ENCODE measurements at places on chromosomes 1 and 21.

DNA sequence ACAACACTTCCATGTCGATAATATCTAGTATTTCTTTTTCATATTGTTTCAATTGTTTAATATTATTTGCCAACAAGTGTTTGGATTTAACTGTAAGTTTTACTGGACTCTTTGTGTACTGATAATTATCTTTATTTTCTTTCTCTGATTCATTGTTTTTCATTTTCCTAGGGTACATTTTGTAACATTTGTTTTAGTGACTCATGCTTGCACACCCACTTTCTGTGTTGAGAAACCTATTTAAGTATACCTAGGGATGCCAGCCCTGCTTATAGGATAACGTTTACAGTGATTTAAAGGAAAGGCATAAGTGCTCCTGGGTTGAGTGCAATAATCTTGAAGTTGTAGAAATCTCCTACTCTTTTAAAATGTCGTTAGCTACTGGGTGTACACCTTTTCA is 1386.0 kb upstream of the ADGRL4 start:
- DNase-seq, result no peak

GRCh38 chr1:40059338-40059959 is 18.9 kb downstream of the CAP1 start:
- peak; percentile 37 for DNase-seq

DNA sequence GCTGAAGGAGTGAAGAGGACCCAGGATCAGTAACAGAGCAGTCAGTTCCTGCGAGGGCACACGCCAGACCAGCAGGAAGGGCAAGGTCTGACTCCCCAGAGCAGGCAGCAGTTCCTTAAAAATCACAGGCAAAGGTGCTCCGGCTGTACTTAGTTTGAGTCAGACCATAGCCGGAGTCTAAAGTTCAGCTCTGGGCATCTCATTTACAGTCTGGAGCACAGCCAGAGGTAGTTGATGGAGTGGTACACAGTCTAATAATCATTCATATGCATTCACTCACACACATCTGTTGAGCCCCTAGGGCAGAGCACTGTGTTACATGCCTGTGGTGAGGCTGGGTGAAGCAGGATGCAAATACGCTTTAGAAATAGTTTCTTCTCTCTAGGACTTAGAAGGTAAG is 7.3 kb upstream of the AMIGO1 start:
- peak; percentile 36 for DNase-seq

- no peak for DNase-seq
Measured at GRCh38 chr1:245074898-245075297, 79.9 kb upstream of the KIF26B start.

- DNase-seq, result no peak
Measured at GRCh38 chr1:199858171-199858570, 169.3 kb upstream of the NR5A2 start.

DNA sequence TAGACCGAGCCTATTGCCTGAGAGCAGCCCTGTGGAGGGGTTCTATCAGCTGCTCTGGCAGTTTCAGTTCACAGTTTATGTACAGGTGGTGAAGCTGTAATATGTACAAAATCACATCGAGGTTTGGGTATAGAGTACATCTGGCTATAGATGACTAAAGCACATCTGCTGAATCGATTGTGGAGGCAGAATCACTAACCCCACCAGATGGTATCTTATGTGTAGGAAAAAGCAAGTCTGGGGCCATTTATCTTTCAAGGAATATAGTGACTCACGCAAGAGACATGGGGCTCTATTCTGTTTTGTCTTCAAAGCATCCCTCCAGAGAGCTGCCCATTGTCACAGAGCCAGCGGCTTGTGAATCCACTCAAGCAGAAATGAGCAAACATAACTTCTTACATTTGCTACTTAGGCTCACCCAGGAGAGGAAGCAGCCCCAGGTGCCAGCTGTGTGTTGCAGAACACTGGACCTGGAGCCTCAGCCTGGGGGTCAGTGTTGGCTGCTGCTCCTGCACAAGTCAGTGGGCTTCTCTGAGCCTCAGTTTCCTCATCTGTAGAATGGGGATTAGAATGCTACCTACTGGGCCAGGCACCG is 21.3 kb downstream of the MIIP start:
- DNase-seq, result peak; percentile 95

- DNase-seq, result no peak
Measured at GRCh38 chr1:212225871-212226302, 59.3 kb upstream of the PPP2R5A start.

GRCh38 chr1:87800006-87800405 is 471.3 kb downstream of the LMO4 start:
- DNase-seq, result peak; percentile 38

DNA sequence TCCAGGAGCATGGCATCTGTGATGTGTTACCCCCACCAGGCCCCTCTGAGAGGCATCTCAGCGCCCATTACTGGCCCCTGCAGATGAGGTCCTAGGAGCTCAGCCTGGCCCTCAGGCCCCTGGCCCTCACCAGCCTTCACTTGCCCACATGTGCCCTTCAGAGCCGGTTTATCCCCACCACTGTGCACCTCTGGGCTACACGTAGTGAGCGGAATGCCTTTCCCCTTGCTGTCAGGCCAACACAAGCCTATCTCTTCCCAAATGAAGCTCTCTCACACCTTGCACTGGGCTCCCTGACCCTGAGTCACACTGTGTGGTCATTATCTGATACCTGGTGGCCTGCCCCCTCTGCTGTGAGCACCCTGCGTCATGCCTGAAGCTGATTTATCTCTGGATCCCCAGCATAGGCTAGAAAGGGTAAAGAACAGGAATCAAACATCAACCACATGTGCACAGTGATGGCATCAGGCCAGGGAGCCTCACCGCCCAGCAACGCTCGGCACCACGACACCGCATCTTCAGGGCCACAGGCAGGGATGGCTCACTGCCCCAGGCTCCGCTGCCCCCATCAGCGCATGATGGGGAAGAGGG is 49.1 kb downstream of the GLIS1 start:
- peak; percentile 63 for DNase-seq

DNA sequence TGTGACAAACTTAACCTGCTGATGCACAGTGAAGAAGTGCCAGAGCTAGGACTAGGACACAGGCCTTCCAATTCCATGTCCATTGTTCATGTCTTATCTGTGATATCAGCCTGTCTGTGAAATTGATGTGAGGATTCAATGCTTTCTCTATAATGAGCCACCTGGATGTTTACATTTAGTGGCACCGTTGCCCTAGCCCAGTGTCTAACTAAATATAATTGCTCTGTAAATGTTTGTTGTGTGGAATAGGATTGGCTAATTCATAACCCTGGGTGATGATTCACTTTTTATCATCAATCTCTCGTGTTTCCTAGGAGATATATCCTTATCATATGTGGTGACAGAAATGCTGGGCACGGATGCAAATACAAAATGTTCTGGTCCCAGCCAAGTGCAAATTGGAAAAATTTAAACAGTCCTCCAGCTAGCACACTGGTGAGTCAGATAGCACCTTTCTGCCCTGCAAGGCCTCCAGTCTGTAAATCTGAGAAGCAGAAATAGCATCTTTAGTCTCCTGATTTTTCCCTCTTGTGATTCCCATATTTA is 46.9 kb upstream of the GNG12 start:
- DNase-seq, result peak; percentile 90
